Epithelial cell of esophagus (primary cell): ENCODE measurements at places on chromosomes 12 and 14.

- no peak for DNase-seq
Observed at GRCh38 chr12:49868952-49869815, 26.3 kb upstream of the BCDIN3D start.

DNA sequence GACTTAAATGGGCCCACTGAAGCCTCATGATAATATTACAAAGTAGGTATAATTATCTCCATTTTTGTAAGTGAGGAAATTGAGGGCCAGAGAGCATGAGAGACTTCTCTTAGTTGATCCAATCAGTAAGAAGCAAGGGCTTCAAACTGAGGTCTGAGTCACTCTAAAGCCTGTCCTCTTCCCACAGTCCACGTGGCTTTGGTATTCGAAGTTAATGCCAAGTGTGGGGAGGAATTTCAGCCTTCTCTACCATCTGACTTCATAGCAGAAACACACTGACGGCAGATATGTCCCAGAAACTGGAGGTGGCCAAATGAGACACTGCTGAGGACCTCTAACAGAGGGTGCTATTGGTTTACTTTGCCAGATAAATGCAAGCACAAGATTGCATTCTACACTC, 114.4 kb upstream of the OVCH1 start:
- DNase-seq: no peak

DNA sequence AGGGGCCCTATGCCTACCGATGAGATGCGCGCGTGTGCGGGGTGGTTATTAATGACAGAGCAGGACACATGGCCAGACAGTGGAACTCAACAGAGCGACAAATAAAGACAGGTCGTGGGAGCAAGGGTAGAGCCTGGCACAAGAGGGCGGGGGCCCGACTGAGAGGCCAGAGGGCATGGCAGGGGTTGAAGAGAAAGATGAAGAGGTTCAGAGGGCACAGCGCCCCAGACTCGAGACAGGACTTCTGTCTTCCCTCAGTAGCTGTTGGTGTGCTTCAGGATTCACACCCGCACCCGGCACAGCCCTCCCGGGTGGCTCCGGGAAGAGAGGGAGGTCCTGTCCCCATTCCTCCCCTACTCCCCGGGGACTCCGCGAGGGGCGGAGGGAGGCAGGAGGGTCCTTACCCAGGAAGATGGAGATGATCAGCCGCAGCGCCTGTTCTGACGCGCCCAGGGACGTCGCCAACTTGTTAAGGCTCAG, 366 bp downstream of the LPCAT3 start:
- DNase-seq: peak; percentile 7

- peak; percentile 32 for DNase-seq
Observed at GRCh38 chr12:120642826-120643225, 2.4 kb downstream of the CABP1 start.

DNA sequence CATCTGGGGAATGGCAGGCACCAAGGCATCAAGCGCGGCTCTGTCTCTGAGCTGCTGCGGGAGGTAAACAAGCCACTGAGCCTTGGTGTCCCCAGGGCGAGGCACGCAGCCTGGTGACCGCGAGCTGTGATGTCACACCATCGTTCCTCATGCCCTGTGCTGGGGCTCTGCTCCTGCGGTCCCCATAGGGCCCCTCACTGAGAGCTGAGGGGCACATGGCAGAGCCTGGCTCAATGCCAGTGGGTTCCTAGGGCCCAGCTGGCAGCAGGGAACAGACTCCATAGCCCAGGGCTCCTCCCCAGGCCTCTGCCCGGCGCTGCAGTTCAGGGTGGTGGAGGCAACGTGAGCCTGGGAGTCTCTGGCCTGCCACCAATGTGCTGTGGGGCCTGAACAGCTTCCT, 22.6 kb downstream of the CHGA start:
- DNase-seq: no peak

DNA sequence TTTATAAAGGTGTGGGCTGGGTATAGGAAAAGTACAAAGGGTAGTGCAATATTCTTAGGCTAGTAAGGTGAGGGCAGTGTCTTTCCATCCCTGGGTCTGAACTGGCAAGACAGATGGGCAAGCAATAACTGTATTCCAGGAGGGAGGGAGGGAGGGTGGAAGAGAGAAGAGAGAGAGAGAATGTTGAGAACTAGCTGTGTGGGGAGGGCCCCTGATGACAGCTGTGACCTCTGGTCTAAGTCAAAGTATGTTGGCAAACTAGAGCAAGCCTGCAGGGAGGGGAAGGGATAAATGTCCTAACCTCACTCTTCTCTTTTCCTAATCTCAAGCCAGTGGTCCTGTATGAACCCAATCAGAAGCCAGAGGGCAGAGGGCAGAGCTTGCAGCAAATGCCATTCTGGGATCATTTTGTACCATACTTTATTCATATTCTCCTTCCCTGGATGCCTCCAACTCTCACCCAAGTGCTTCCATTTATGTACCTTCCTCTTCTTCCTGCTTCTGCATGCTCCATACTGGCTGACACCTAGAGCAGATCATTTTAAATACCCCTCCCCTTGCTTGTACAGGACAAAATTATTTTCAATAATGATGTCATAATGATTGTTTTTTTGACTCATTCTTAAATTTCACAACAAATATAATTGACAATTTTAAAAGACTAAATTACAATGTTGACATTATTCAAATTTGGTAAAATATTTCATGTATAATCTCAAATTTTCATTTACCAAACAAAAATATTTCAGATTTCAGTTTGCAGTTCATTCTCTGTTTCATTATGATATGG, 75.9 kb downstream of the AKAP6 start:
- no peak for DNase-seq

GRCh38 chr14:94163796-94164195, 10.3 kb upstream of the PPP4R4 start:
- DNase-seq: no peak

- DNase-seq: no peak
Observed at GRCh38 chr12:100339071-100339470, 17.8 kb upstream of the SLC17A8 start.

- DNase-seq: peak; percentile 43
Observed at GRCh38 chr12:51011955-51012354, 14.2 kb downstream of the SLC11A2 start.

- peak; percentile 37 for DNase-seq
Observed at GRCh38 chr14:52079239-52079959, 10.5 kb upstream of the NID2 start.

DNA sequence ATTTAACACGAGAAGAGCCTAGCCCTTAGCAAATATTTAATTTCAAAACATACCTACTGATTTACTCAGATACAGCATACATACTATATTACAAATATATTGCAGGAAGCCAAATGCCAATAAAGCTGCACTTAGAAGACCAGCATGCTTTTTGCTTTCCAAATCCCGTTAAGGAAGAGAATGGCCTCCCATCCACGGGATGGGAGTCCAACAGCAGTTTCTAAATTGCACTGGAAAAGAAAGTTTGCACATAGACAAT, 156.3 kb upstream of the FOXN3 start:
- no peak for DNase-seq

GRCh38 chr12:685388-685787, 22.1 kb upstream of the NINJ2 start:
- DNase-seq: peak; percentile 81

DNA sequence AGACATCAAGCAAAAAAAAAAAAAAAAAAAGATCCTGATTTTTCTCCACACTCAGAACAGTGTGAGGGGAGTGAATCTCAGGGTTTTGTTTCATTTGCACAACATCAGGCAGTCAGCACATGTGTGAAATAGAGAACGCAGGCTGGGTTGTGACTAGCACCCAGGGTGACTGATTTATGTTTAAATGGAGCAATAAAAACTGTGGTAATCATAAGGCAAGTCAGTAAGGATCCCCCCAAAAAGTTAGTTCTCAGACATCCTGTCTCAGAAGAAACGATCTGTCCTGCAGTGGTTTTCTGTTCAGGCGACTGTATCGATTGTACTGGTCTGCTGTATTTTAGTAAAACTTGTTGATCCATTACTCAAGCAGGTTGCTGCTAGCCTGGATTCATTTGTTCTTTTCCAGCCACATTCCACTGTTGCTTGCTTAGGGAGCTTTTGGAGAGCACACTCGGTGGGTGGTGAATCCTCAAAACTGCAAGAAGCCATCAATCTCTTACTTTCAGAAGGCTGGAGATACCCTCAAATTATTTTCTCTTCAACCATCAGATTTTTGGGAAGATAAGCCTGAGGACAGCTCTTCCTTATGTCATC, 107.1 kb downstream of the DACT1 start:
- no peak for DNase-seq

- DNase-seq: peak; percentile 57
Observed at GRCh38 chr12:51836041-51836826, 12.3 kb downstream of the FIGNL2 start.

DNA sequence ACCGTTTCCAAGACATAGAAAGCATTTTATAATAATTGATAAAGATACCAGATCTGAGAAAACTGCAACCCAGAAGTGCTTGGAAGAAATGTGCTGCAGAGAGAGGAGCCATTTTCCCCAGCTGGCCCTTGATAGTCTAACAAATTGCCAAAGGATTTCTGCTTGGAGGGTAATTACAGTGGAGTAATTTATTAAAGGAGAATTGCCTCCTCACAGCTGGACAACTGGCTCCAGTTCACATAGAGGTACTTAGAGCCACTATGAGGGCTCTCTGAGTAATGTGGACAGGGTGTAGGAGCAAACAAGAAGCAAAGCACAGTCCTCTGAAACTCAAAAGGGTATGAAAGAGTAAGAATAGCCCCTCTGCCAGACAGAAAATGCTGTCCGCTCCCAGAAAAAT, 335.6 kb downstream of the SYT1 start:
- DNase-seq: no peak

DNA sequence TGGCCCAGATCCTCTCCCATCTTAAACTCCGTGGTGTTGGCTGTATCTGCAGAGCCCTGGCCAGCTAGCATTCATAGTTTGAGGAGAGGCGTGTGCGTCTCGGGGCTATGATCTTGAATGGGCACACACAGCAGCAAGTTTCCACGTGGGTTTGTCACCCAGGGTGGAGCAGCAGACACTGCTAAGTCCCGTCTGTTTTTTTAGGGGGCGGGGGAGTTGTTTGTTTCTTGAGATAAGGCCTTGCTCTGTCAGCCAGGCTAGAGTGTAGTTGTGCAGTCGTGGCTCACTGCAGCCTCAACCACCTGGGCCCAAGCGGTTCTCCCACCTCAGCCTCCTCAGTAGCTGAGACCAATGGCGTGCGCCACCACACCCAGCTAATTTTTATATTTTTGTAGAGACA, 20.1 kb upstream of the TEX22 start:
- no peak for DNase-seq

DNA sequence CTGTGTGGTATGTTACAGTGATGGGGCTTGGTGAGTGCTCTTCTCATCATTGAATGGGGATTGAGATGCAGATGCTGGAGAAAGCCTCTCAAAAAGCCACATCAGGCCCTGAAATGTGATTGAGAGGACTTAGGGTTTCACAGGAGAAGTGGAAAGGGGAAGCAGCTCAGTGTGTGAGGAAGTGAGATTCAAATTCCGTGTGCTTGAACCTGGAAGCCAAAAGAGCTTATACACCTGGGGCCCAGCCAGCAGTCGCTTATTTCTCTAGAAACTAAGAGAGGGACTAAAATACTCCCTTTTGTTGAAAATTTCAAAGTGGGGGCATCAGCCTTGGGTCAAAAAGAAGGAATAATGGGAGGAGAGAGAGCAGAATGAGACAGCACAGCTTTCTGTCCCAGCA, 39.1 kb upstream of the GZMB start:
- no peak for DNase-seq

DNA sequence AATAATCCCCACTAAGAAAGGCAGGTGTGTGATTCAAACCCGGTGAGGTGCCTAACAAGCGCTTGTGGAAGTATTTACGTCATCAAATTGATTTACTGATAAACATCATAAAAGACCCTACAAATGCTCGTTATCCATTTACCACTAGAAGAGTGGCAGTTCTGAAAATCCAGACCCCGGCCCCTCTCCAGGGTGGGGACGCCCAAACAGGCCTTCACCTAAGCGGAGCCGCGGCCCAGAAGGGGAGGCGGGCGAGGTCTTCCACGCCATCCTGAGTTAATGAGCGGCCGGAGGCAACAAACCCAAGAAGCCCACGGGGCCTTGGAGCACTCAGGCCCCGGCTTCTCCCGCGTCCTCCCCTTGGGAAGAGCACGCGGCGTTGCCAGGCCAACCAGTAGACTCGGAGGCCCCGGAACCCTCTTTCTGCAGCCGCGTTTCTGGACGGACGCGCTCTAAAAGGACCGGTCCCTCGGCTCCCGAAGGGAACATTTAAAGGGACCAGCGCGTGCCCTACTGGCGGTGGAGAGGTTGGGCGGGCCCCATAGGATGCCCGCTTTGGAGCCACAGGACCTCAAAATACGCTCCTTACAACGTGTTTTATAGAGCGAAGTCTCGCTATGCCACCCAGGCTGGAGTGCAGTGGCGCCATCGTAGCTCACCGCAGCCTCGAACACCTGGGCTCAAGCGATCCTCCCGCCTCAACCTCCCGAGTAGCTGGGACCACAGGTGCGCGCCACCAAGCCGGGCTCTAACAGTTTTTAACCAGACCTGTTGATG, 3.5 kb downstream of the PTPN21 start:
- DNase-seq: peak; percentile 88

GRCh38 chr12:118498171-118498570, 121.8 kb downstream of the SUDS3 start:
- no peak for DNase-seq

DNA sequence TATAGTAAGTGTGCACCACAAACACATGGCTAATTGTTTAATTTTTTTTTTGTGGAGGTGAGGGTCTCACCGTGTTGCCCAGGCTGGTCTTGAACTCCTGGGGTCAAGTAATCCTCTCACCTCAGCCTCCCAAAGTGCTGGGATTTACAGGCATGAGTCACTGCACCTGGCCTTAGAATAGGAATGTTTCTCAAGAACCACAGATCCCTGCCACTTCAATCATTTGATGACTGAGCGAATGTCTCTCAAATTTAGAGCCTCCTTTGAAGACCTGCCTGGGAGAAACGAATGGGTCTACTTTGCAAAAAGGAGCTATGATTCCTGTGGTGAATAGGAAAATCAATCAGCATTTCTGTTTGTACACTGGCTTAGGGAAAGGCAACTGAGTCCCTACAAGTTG, 33.5 kb upstream of the CHST11 start:
- peak; percentile 46 for DNase-seq

DNA sequence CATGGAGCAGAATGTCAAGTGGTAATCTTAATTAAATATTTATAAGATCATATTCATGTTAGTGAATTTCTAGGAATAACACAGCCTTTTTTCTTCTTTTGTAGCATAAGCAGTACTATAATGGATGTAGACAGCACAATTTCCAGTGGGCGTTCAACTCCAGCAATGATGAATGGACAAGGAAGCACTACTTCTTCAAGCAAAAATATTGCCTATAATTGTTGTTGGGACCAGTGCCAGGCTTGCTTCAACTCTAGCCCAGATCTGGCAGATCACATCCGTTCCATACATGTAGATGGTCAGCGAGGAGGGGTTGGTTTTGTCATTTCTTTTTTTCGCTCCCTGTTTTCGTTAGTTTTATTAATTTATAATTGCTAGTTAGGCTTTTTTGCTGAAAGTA, 23.1 kb downstream of the AEBP2 start:
- DNase-seq: no peak

GRCh38 chr12:23028158-23028802, 403.3 kb downstream of the ETNK1 start:
- peak; percentile 80 for DNase-seq

GRCh38 chr14:91317381-91318308, 73.1 kb upstream of the GPR68 start:
- DNase-seq: peak; percentile 64
